Right ventricle myocardium inferior (tissue), 1 donor: ENCODE measurements at places on chromosomes 12 and 14.

GRCh38 chr12:12326262-12326661 lies 23.8 kb downstream of the MANSC1 start:
- no peak for DNase-seq

- no peak for DNase-seq
These were observed 104.9 kb downstream of the PDZRN4 start for GRCh38 chr12:41293011-41293410.

GRCh38 chr12:116631619-116632018 lies 72.4 kb downstream of the MAP1LC3B2 start:
- DNase-seq, result no peak

- no peak for DNase-seq
These were observed 19.0 kb downstream of the EML1 start for GRCh38 chr14:99812096-99812750.

DNA sequence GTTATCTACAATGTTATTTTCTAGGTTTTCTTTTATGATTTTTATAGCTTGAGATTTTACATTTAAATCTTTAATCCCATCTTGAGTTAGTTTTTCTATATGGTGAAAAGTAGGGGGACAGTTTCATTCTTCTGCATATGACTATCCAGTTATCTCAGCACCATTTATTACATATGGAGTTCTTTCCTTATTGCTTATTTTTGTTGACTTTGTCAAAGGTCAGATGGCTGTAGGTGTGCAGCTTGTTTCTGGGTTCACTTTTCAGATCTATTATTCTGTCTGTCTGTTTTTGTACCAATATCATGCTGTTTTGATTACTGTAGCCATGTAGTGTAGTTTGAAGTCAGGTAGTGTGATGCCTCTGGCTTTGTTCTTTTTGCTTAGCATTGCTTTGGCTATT lies 477.3 kb downstream of the TMEM117 start:
- DNase-seq, result no peak

DNA sequence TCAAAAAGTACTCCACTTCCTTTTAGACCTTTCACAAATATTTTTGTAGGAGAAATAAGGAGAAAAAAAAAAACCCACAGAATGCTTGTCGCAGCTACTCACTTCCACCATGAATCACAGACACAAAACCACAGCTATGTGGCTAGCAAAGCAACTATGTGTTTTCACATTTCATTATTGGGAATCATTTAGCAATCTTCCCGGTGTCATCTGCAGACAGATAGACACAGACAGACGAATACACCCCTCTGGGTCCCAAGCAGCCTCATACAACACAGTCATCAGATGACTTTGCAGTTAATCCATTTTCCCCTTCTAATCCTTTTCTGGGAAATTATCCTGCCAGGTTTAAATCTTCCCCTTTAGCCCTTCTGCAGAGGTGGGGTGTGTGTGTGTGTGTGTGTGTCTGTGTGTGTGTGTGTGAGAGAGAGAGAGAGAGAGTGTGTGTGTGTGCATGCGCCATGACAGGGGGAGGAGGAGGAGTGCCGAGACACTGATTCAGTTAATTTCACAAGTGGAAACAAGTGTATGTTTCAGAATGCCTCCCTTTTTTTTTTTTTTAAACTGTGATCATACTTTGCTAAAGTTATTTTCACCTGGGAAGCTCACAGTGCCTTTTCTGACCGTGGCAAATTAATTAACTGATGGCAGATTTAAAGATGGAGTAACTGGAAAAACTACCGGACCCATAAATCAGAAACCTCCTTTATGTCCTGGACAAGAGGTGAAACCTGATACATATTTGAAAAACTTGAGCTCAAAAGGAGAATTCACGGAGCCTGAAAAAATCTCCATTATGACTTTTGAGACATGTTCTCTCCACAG lies 39.9 kb downstream of the LTBP2 start:
- no peak for DNase-seq

GRCh38 chr12:23795494-23795893 lies 154.0 kb downstream of the SOX5 start:
- no peak for DNase-seq

DNA sequence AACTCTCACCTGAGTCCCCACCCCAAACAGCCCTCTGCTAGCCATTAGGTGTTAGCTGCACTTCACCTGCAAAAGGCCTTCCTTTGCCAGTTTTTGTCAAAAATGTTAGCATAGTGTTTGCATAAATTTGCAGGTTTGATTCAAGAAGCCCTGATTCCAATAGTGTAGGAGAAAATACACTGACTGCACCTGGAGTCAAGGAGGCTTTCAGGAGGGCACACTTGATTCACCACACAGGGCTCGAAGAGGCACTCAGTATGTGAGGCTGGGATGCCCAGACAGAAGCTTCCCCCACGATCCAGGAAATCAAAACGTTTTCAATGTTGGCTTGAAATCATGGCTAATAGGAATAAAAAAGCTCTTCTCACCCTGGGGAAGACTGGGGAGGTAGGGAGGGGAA lies 40.5 kb upstream of the DDX11 start:
- no peak for DNase-seq

GRCh38 chr14:83556746-83557453 lies 1973.0 kb upstream of the FLRT2 start:
- DNase-seq, result no peak

DNA sequence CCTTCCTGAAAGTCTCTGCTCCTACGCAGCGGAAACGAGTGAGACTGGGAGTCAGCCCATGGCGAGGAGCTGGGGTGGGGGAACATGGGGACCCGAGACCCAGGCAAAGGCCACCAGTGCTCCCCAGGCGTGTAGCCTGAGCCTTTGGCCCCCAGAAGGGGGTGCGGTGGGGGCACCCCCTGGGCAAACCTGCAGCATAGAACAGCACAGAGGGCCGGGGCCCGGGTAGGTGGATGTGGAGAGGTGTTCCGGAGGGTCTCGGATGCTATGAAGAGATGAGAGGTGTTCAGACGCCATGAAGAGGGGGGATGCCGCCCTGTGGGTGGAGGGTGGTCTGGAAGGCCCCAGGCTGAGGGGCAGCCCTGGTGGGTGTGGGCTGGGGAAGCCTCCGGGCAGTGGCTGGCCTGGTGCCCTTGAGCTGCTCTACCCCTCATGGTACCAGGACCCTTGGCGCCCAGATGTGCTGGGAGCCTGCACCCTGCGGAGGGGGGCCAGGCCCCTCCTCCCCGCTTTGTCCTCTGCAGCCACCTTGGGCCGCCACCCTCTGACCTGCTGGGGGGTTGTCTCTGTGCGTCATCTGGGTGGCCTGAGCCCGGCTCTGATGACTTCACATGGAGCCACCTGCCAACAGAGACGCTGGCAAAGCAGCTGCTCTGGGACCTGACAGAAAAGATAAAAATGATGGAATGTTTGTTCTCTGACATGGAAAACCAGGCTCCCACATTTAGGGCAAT lies 83.4 kb downstream of the KIF26A start:
- DNase-seq, result no peak

DNA sequence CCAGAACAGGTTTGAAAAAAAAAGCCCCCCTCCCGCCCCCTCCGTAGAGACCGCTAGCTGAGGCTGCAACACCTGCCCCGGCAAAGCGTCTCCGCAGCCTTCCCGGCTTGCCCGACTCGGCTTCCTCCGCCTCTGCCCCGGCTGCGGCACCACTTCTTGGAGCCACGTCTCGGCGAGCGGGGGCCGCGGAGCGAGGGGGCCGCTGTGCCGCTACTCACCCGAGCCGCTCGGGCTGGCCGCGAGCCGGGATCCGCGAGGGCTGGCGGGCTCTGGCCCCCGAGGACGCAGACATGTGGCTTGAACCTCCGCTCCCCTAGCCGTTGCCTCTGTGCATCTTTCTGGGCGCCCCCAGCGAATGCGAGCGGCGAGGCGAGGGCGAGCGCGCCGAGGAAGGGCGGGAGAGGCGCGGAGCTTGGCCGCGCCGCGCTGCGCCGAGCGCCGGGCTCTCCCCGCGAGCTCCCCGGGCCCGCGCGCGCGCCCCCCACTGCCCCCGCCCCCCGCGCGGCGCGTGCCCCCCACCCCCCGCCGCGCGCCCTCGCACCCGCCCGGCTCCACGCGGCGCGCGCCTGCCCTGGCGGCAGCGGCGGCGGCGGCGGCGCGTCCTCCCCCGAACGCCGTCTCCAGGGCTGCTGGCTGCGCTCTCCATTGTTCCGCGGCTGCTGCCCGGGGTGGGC lies 249.5 kb downstream of the APAF1 start:
- no peak for DNase-seq
